Immature natural killer cell (primary cell): ENCODE measurements at places on chromosomes 16 and 17.

DNA sequence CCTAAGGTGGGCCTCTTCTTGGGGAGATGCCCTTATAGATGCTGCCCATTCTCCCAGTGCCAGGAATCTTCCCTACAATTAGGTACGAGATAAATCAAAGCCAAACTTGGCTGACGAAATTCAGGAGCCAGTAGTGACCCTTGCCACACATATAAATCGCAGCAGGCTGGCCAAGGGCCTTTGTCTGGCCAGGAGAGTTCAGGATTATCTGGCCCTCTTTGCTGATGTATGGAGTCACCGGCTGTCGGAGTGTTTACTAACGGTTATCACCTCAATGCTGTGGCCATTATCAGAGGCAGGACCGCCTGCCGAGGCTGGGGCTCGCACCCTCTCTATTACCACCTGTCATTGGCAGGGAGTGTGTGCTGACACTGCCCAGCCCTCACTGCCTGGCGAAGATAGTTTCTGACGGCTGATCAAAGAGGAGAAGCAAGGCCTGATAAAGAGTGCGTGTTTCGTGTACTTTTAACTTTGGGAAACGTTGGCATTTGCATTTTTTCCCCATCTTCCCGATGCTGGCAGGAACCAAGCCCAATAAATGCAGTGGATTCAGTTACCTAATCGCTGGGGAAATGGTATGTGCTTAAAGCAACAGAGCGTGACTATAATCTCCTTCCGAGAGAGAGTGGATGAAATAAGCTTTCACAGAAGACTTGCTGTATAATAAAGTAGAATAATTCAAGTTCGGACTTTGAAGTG is 32.8 kb upstream of the TBX2 start:
- DNase-seq, result no peak

DNA sequence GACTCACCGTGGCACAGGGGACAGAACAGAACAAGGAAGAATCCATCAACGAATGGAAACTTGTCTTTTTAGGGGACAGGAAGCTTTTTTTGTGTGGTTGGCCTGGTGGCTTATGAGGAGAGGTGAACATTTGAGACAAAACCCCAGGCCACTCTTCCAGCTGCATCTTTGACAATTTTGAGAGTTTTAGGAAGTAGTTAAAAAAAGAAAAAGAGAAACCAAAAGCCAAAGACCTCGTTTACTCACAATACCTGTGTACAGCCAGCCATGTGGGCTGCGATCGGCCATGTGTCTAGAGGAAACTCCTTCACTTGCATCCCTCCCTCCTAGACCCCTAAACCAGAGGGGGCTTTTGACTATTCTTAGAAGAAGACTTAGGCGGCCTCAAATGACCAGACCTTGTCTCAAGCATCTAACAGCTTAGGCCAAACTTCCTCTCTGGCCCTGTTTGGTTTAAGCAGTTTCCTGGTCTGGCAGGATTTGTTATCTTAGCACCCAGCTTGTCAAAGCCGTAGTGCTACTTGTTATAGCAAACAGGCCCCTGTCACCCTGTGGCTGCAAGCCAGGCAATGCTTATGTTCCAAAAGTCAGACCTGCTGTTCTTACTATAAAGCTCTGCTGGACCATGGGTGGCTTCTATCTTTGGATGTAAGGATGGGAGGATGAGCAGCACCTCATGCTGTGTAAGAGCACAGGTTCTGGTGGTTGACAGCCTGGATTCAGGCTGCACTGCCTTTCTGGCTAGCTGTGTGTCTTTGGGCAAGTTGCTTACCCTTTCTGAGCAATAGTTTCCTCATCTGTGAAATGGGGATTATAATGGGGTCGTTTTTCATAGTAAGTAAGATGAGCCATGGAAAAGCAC is 17.7 kb downstream of the KSR1 start:
- peak; percentile 77 for DNase-seq

GRCh38 chr16:12295395-12295794 is 318.9 kb downstream of the SNX29 start:
- no peak for DNase-seq

DNA sequence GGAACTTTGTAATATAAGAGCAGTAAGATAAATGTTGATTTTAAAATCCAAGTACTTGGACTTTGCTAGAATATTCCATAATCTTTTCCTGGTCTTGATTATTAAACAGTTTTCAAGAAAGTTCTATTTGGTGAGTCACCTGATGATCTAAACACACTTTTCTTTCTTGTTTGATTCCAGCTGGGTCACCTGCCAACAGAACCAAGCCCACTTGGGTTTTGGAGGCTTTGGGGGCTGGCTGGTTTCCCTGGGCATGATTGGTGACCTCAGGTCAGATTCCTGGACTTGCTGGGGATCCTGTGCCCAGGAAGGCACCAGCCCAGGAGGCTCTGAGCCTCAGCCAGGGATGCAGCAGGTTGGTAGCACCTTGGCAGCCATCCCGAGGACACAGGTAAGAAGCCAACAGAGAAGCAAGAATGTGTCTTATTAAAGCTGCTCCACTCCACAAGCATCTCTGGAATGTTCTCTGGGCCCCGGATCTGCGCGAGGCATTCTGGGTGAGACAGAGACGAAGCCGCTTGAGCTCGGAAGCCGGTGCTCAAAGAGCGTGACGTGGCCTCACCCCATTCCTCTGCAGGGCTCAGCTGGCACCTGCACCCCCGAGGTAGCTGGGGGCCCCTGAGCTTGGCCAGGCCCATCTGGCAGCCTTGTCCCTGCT is 3.1 kb upstream of the TEX19 start:
- DNase-seq, result no peak

GRCh38 chr17:50052822-50053653 is 2.9 kb upstream of the ITGA3 start:
- DNase-seq, result no peak

DNA sequence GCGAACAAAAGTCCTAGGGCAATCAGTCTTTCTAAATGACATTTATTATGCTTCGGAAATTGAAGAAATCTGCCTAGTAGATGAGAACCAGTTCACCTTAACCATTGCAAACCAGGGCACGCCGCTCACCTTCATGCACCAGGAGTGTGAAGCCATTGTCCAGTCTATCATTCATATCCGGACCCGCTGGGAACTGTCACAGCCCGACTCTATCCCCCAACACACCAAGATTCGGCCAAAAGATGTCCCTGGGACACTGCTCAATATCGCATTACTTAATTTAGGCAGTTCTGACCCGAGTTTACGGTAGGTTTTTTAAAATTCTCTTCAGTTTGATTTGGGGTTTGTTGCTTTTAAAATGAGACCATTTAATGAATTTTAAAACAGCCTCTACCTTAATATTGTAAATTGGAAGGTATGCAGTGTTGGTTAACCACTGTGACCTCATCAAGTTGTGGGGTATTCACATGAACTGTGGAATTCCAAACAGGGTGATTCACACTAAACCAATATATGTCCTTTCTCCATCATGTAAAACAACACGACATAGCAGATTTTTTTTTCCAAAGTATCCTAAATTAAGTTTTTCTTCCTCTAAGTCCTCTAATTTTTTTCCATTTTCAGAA is 6.2 kb upstream of the EVI2A start:
- no peak for DNase-seq

- no peak for DNase-seq
Measured at GRCh38 chr17:12665263-12666210, at the start of gene MYOCD. Gene MYOCD, plus strand, starts transcription at chr17:12665890. Its CDS starts 299 bp downstream, at chr17:12666189.

- no peak for DNase-seq
Measured at GRCh38 chr16:12462426-12463280, 341.0 kb downstream of the CPPED1 start.

- no peak for DNase-seq
Measured at GRCh38 chr17:74163271-74163821, 40.1 kb upstream of the RPL38 start.

- no peak for DNase-seq
Measured at GRCh38 chr17:41873559-41874292, 8.5 kb upstream of the KLHL11 start.

GRCh38 chr16:4172070-4172469 is 55.8 kb upstream of the ADCY9 start:
- DNase-seq, result no peak

DNA sequence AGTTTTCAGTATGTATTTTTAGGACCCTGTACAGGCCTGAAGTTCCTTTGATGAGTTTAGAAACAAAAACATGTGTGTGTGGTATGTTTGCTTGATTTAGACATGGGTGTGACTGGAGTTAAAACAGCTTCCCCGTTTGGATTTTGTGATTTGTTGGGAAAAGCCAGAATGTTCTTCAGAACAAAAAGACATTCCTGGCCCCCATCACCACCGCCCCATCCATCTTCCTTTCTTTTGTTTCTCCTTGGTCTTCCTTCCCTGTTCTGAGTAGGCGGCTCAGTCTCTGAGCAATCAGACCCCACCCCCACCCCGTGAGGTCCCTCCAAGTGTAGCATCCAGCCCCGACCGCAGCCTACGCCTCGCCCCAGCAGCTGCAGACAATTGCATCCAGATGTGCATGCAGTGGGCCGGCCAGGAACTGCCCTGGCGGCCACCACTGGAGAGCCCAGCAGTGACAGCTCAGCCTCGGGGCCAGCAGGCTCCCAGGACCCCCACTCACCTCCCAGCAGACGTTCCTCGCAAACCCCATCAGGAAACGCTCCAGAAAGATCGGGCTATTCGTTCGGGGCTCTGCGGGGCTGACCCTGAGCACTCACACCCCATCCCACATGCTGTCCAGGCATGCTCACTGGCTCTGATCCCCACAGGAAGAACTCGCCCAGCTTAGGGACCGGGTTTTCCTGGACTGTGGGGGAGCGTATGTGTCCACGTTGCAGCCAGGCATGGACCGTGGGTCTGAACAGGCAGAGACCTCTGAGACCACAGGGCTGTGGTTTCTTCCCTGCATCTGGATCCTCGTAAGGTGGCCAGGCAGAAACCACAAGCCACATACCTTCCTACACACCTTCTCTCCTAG is 99.8 kb upstream of the CDH5 start:
- DNase-seq, result no peak

- no peak for DNase-seq
Measured at GRCh38 chr16:79601092-79601930, 774 bp upstream of the MAF start.

DNA sequence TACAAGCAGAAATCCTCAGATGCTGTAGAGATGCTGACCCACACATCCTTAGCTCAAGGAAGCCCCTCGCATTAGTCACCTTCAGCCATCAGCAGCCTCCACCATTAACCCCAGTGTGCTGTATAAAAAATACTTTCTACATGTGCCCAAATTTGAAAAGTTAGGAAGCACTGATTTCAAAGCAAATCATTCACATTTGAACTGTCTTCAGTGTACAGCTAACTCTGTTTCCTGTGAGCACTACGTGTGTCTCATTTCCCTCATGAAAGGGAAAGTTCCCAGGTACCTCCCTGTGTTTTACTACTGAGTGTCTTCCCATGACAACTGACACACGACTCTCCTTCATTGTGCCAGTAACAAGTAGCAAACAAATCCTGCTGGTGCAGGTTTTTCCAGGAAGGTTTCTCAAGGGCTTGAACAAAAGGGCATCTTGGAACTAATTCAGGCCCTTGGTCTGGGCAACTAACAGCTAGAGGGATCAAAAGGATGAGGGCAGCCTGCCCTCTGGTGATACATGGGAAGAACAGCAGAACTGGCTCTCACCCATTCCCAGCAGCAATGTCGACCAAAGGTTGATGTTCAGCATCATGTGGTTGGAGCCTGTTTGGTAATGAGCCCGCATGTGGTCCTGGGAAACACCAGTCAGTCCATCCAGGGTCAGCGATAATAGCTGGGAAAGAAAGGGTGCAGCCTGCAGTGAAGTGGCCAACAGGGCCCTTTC is 4.0 kb downstream of the SLC35B1 start:
- no peak for DNase-seq
